Mucosa of gallbladder (tissue), 1 donor: ENCODE measurements at places on chromosomes 3 and 15. TPM values are rescaled to one million over a fixed set of nuclear protein-coding genes. Genes with fewer than 3 reads are reported as not detected.

CNTN3 gene
- total RNA-seq, result 10.8 TPM

DNA sequence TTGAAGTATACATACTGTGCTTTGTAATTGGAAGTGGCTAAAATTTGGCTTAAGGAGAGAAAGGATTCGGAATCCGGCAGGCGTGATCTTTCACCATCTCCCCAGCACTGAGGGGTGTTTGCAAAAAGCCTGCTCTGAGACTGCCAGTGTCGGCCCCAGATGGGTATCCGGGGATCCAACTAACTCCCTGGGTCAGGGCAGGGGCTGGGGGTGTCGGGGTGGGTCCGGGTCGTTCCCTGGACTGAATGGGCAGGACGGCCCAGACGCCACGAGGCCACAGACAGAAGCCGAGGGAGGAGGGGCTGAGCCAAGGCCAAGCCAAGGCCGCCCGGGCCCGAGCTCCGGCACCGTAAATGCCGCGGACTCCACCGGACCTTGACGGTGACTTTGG lies 349 bp downstream of the PPIB start:
- DNase-seq, result no peak

GRCh38 chr3:52570076-52570475 lies 33.7 kb downstream of the UQCC5 start:
- no peak for DNase-seq

- no peak for DNase-seq
Measured at GRCh38 chr3:53716998-53717397, 129.2 kb downstream of the CHDH start.

HRG gene
- total RNA-seq, result 0.49 TPM

DNA sequence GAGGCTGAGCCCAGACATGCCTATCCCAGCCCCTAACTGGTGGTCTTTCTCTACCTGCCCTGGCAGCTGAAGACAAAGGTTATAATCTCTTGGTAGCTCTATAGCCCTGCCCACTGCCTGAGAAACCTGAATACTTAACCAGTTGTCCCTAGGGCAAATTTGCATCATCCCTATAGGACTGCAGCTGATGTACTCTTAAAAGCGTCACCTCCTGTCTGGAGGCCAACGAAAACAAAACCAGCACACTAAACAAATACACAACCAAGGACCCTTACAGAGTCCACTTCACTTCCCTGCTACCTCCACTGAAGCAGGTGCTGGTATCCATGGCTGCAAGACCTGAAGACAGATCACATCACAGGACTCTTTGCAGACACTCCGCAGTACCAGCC lies 98.0 kb downstream of the KCNAB1 start:
- DNase-seq, result no peak

DNA sequence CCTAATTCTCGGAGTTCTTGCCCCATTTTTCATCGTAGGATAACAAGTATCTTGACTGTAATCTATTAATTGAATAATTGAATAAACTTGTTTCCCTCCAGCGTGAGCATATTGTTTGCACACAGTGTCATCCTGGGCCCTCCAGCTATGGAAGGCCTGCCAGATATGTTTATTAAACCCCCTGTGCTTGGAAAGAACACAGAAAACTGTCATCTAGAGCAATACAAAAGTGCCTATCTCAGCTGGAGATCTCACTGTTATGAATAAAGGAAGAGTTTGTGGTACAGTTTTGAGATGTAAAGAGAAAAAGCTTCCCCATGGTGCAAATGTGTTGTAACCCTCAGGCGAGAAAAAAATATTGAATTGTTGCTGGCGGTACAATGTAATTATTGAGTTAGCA lies 405.9 kb downstream of the SOX2 start:
- no peak for DNase-seq

FMN1 gene
- 18.2 TPM for total RNA-seq

- DNase-seq, result no peak
Measured at GRCh38 chr3:168952551-168952950, 711.0 kb downstream of the MECOM start.

- DNase-seq, result no peak
Measured at GRCh38 chr3:99714146-99714545, 75.8 kb downstream of the COL8A1 start.

CTXN2 gene
- total RNA-seq, result 0.06 TPM

RTP4 gene
- total RNA-seq, result 5.4 TPM

NLGN1 gene
- total RNA-seq, result 8.8 TPM

GRCh38 chr3:193134856-193135255 lies 106.2 kb upstream of the PLAAT1 start:
- DNase-seq, result no peak

DNA sequence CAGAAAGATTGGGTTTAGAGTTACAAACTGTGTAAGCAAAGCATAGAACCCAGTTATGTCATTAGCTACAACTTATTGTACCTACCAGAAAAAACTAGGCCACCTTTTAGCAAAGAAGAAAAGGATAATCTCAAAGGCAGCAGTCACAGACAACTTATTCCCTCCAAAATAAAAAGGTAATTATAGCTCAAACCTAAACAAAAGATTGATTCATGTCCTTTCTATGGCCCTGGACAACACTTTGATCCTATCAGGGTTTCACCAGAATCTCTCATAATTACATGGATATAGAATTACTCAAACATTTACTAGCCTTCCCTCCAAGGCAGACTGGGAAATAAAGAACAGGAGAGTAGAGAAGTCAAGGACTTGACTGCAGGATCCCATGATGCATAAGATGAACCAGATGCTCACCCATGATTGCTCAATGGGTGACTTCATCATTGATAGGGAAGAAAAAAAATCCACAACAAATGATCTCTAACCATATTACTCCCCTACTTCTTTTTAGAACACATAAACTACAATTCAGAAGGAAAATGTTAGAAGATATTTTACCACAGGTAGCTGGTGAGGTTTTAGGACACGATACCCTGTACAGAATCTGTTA lies 17.4 kb downstream of the DET1 start:
- DNase-seq, result no peak

DNA sequence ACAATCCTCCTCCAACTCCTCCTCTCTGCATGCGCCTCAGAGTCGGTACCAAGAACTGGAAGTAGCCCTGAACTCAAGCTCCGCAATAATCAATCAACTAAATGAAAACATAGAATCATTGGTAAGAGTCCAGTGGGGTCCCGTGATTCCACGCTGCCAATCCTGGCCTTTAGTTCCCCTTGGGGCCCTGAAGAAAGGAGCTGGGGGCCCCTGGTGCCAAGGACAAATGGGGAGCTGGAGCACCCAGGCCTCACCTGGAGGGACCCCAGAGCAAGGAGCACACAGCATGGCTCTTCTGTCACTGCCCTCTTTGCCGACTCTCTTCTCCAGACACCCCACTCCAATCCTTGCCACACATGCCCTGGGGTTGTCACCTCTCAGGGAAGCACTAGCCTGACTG lies 80.3 kb downstream of the ADAMTS7 start:
- no peak for DNase-seq

DNA sequence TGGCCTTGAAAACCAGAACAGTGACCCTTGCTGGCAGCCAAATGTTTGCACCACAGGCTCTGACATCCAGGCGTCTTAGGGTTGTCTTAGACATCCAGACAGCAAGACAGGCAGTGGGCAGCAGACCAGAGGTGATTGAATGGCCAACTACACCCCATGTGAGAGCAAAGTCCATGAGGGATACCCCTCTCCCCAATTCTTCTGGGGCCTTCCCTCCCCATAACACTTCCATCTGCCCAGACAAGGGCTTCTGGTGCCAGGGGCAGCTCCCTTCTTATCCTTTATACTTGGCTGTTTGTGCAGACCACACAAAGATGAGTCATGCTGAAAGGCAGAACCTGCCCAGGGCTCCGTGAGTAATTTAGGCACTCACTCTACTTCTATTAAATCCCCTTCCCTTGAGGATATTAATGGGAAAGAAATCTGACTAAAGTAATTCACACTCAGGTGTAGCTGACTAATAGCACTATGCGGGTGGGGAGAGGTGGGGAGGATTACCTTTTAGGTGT lies 257.9 kb downstream of the UACA start:
- DNase-seq, result no peak

DNA sequence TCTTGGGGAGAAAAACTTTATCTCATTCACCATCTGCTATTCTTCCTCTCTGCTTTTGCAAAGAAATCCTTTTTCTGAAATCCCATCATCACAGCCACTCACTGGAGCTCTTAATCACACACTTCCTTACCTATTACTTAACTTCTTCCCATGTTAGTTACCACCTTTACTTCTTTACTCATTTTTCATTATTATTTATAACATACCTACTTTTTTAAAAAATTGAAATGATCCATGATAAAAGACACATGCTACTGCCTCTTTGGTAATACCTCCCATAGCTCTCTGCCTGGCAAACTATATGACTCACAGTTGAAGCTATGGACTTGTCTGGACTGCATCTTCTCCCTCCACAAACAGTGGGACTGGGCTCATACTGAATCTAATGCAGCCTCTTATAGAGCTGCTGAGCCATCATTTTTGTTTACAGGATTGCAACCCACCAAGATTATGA lies 150.3 kb downstream of the TNIK start:
- DNase-seq, result no peak

- DNase-seq, result peak; percentile 49
Measured at GRCh38 chr3:77254967-77255831, 215.3 kb downstream of the ROBO2 start.

IQCF5 gene
- total RNA-seq, result not detected
